ENCODE measurements at places on chromosomes 2 and 18. TPM values are rescaled to one million over a fixed set of nuclear protein-coding genes. Genes with fewer than 3 reads are reported as not detected.

Gene UCN
- total RNA-seq = 1.9 TPM

Gene AQP12B
- total RNA-seq = not detected

Gene ANKRD30BL
- not detected for total RNA-seq

Gene FOXI3
- not detected for total RNA-seq

Gene CDH19
- total RNA-seq = 1.3 TPM

Gene CCL20
- total RNA-seq = 4.3 TPM

Gene ARHGAP25
- total RNA-seq = not detected

Gene RIT2
- not detected for total RNA-seq

Gene ATP6V1C2
- 0.06 TPM for total RNA-seq

Gene CIB4
- total RNA-seq = 0.28 TPM

Gene SMPD4
- total RNA-seq = 68.1 TPM

Gene LRP1B
- not detected for total RNA-seq

Gene HOXD12
- not detected for total RNA-seq

Gene STEAP3
- 44.9 TPM for total RNA-seq

Gene SLC11A1
- 0.16 TPM for total RNA-seq

Gene SLC9A4
- not detected for total RNA-seq

Gene CNDP1
- not detected for total RNA-seq

Gene SLC4A3
- total RNA-seq = 3.4 TPM

Gene PPP1R7
- total RNA-seq = 66.5 TPM

Gene AP1S3
- 29.0 TPM for total RNA-seq

Gene CD207
- total RNA-seq = not detected

Gene CDK15
- total RNA-seq = not detected
